ENCODE measurements at places on chromosomes 13 and 19. TPM values are rescaled to one million over a fixed set of nuclear protein-coding genes. Genes with fewer than 3 reads are reported as not detected.

DNA sequence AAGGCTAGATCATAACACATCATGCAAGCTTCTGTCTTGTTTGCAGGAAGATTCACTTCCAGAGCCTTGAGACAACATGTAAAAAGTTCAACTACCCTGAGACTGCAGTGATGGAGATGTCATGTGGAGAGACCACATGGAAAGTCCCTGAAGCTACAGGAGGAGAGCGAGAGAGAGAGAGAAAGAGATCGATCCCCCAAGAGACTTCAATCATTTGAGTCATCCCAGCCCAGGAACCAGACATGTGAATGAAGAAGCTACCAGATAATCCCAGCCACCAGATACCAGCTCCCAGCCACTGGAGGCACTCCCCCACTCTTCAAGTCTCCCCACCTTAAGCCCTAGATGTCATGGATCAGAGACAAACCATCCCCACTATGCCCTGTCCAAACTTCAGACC, 10.7 kb upstream of the EVI5L start:
- DNase-seq = no peak

CYP4F3 gene
- 0.10 TPM for total RNA-seq

GRCh38 chr13:75178436-75178835, 303.5 kb downstream of the TBC1D4 start:
- peak; percentile 17 for DNase-seq

DEDD2 gene
- 35.1 TPM for total RNA-seq

FFAR3 gene
- not detected for total RNA-seq

DNA sequence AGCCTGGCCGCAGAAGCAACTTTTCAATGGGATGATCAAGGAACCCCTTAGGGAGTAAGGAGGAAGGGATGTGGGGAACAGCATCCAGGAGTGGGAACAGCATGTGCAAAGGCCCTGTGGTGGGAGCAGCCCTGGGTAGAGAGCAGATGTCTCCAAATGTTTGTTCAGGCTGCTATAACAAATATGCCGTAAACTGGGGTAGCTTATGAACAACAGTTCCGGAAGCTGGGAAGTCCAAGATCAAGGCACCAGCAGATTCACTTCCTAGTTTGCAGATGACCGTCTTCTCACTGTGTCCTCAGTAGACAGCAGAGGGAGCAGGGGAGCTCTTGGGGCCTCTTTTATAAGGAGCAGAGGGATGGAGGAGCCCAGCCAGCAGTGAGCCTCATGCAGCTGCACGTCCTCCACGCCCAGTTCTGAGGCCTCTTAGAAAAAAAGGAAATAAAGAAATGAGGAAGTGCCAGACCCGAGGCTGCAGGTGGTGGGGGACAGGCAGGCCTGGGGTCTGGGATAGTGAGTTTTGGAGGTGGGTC, 4.2 kb upstream of the LRRC25 start:
- no peak for DNase-seq

OVOL3 gene
- not detected for total RNA-seq

ATP5F1D gene
- 133 TPM for total RNA-seq

GRCh38 chr13:39364947-39365468, 238.0 kb downstream of the LHFPL6 start:
- no peak for DNase-seq

- DNase-seq = peak; percentile 59
Measured at GRCh38 chr19:43450545-43450997, 14.8 kb downstream of the LYPD3 start.

GRCh38 chr13:108426893-108427292, 157.4 kb downstream of the TNFSF13B start:
- no peak for DNase-seq

DNA sequence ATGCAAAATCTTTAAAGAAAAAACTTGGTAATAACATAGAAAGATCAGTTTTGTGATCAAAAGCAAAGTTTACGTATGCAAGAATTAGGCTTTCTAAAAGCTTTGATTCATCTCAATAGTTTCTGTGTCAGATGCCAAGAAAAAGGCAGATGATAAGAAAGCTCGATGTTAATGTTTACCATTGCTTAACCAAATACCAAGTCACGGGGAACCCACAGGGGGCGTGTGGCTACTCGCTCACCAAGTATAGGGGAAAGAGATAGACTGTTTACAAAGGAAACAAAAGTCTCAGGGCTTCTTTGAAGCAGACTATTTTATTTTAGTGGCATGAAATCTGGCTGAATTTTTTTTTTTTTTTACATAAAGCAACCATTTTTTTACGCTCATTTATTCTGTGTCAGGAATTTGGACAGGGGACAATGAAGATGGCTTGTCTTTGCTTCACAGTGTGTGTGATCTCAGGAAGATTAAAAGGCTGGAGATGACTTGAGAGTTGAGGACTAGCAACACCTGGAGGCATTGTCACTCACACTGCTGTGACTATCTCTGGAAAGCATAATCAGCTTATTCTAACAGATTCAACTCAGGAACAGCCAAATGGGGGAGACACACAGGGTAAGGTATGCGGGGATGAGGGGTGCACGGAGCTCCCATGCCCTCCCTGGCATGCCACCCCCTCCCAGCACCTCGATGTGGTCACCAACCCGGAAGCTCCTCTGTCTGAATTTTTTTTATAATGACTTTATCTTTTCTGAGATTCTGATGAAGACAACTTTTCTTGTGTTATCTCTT, 24.9 kb downstream of the RCBTB1 start:
- peak; percentile 32 for DNase-seq

PLPP2 gene
- total RNA-seq = 13.8 TPM

DNA sequence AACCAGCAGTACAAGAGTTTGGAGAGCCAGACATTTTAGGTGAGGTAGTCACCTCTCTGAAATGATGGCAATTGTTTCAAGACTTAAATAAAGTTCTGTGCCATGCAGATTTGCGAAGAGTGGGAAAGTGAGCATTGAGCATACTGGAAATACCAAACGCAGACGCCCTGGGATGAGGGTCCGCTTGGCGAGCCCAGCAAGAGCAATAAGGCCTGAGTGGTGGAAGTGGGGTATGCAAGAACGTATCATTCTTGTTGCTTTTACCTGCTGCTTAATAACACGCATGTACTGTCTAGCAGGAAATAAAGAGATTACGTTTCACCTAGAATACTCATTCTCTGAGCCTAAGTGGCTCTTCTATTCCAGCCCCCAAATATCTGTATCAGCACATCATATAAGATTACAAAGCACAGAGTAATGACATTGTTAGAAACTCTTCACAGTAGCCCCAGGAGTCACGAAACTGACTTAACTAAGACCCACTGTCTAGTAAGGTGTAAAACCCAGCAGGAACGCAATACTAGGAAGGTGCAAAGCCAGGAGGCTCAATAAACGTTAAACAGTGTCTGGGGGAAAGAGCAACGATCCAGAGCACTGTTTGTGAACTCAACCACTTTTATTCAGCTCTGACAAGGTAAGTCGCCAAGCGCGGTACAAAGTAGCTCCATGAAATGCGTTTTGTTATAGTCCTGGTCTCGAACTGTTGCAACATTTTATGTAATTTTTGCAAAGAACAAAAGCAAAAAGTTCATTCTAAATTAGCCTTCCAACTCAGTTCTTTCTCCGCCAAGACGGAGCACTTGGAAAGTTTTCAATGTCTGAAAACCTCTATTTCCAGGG, 1.2 kb downstream of the RCBTB2 start:
- DNase-seq = peak; percentile 21

GRCh38 chr19:4531562-4532165, 3.4 kb downstream of the PLIN5 start:
- DNase-seq = no peak

ONECUT3 gene
- not detected for total RNA-seq

GRCh38 chr13:28349907-28350654, 144.8 kb downstream of the FLT1 start:
- DNase-seq = no peak

ZNF134 gene
- total RNA-seq = 14.9 TPM

GRCh38 chr19:1220477-1220930, 14.9 kb downstream of the STK11 start:
- no peak for DNase-seq

All from foreskin keratinocyte (primary cell).